Gastrocnemius medialis (tissue), 4 donors: ENCODE measurements at places on chromosomes 5 and 9.

- no peaks in the 10 kb centered on the region for H3K27me3 ChIP-seq
- no peak overlapping the region for H3K27ac ChIP-seq
- H3K4me3 ChIP-seq, result no peak overlapping the region
- H3K4me1 ChIP-seq, result no peaks in the 10 kb centered on the region
- no peak for DNase-seq
Observed at GRCh38 chr9:72415163-72415562, 50.2 kb upstream of the ZFAND5 start.

DNA sequence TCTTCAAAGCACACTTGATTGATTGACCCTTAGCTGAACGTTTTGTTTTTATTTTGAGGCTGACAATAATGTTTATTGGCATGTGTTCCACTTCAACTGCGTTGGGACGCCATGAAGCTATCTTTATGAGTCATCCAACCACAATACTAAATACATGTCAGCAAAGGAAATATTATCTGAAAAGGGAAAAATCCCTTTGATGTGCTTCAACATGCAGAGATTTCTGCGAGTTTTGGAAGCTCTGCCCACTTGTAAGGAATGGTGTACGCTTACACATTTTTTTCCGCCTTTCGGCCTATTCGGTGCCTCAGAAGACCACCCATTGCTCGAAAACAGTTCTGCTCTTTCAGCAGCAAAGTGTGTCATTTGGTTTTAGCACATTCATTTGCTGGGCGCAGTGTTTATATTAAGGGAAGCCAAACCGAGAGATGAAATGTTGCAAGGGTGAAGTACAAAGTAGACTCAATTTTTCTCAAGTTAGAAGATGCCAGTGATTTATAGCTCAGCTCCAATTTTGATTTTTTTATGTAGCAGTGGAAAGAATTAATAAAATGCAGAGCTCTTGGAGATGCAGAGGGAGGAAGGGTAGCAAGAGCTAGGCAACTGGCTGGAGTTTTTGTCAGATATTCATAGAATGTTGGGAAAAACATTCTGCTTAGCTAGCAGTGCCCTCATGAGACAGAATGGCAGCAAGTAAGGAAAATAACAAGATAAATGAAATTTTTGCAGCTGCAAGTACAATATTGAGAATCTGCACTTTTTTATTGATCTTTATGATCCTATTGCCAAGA is 68.9 kb downstream of the PRDM6 start:
- H3K27me3 ChIP-seq, result no peaks in the 10 kb centered on the region
- H3K36me3 ChIP-seq, result no peaks in the 10 kb centered on the region

DNA sequence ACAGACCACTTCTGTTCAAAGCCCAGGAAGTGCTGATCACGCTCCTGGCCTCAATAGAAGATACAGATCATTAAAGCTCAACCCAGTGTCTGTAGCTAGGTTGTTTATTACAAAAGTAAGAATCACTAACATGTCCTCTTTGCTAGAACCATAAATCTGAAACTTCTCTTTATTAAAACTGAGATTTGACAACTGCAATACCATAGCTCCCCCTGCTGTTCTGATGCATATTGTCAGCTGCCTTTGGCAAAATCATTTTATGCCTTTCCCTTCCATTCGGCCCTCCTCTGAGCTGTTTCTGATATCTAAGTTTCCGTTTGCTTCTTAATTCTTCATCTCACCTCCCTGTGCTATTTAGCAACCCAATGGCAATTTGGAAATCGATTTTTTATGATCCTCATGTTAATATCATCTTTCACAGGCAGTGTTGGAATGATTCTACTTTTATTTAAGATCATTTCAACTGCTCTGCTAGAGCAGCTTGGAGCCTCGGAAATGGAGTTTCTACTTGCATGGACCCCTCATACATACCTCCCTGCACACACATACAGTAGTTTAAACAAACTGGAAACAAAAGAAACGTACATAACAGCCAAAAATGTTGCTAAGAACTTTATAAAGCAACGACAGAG is 998.8 kb downstream of the MAT2B start:
- no peaks in the 10 kb centered on the region for H3K36me3 ChIP-seq
- DNase-seq, result no peak
- H3K27me3 ChIP-seq, result no peaks in the 10 kb centered on the region
- H3K4me1 ChIP-seq, result peaks cover 5% of the 10 kb centered on the region
- no peak overlapping the region for H3K27ac ChIP-seq
- no peak overlapping the region for H3K4me3 ChIP-seq

GRCh38 chr9:127574072-127574993 is 37.7 kb upstream of the STXBP1 start:
- DNase-seq, result no peak
- H3K27me3 ChIP-seq, result no peaks in the 10 kb centered on the region
- peaks cover 20% of the 10 kb centered on the region for H3K4me1 ChIP-seq

GRCh38 chr5:111134087-111134486 is 41.9 kb downstream of the WDR36 start:
- no peaks in the 10 kb centered on the region for H3K27me3 ChIP-seq
- no peak for DNase-seq
- no peaks in the 10 kb centered on the region for H3K36me3 ChIP-seq
- no peaks in the 10 kb centered on the region for H3K4me1 ChIP-seq
- H3K4me3 ChIP-seq, result no peak overlapping the region

GRCh38 chr5:50406877-50407276 is 34.2 kb downstream of the EMB start:
- no peaks in the 10 kb centered on the region for H3K36me3 ChIP-seq
- no peaks in the 10 kb centered on the region for H3K27me3 ChIP-seq
- H3K27ac ChIP-seq, result no peak overlapping the region
- no peak for DNase-seq
- no peak overlapping the region for H3K4me3 ChIP-seq

DNA sequence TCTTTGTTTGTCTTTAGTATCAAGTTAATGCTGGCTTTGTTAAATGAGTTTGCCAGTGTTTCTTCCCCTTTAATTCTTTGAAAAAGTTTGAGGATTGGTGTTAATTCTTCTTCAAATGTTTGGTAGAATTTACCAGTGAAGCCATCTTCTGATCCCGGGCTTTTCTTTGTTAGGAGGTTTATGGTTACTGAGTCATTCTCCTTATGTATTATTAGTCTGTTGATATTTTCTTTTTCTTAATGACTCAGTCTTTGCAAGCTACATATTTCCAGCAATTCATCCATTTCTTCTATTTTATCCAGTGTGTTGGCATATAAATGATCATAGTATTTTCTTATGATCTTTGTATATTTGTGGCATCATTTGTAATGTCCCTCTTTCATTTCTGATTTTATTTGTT is 74.5 kb upstream of the SPINK5 start:
- DNase-seq, result no peak
- no peaks in the 10 kb centered on the region for H3K4me1 ChIP-seq
- H3K36me3 ChIP-seq, result no peaks in the 10 kb centered on the region
- H3K27me3 ChIP-seq, result no peaks in the 10 kb centered on the region
- H3K4me3 ChIP-seq, result no peak overlapping the region

GRCh38 chr5:138961221-138961620 is 86.1 kb upstream of the LRRTM2 start:
- H3K27me3 ChIP-seq, result no peaks in the 10 kb centered on the region
- no peaks in the 10 kb centered on the region for H3K4me1 ChIP-seq
- no peaks in the 10 kb centered on the region for H3K36me3 ChIP-seq
- H3K4me3 ChIP-seq, result no peak overlapping the region
- no peak overlapping the region for H3K27ac ChIP-seq

GRCh38 chr5:118597543-118597942 is 390.8 kb downstream of the DTWD2 start:
- no peak for DNase-seq
- H3K4me1 ChIP-seq, result no peaks in the 10 kb centered on the region
- no peak overlapping the region for H3K27ac ChIP-seq
- H3K4me3 ChIP-seq, result no peak overlapping the region

- no peak overlapping the region for H3K4me3 ChIP-seq
- H3K27me3 ChIP-seq, result no peaks in the 10 kb centered on the region
- peaks cover 60% of the 10 kb centered on the region for H3K4me1 ChIP-seq
- DNase-seq, result no peak
- peak overlapping the region; percentile 59 for H3K27ac ChIP-seq
Observed at GRCh38 chr5:142826741-142827492, 56.7 kb downstream of the ARHGAP26 start.

DNA sequence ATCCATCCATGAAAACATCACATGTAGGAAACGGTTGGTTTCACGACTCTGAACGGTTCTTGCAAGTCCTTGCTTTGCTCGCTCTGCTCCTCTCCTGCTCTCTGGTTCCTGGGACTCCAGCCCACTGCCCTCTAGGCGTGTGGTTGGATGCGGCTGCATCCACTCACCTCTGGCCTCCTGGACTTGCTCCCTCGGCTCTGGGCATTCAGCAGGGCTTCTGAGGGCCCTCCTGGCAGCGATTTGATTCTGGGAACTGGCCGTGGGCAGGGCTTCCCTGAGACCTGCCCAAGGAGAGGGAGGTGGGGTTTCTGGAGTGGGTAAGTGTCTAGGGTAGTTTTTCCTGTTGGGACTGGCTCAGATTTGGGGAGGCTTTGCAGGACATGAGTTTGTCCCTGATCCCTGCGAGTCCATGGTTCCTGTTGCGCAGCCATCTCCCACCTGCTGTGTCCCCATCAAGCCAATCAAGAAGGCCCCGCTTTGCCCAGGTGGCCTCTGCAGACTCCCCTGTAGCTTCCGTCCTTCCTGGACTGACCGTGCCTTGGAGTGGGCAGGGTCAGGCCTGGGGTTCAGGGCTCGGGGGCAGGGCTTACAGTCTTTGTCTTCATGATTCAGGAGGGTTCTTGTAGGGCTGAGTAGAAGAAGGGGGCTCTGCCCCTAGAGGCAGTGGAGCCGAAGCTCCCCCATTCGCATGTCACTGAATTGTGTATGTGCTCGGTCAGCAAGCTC is 192.3 kb downstream of the CACNA1B start:
- H3K4me3 ChIP-seq, result no peak overlapping the region
- H3K27me3 ChIP-seq, result peaks cover 3% of the 10 kb centered on the region

DNA sequence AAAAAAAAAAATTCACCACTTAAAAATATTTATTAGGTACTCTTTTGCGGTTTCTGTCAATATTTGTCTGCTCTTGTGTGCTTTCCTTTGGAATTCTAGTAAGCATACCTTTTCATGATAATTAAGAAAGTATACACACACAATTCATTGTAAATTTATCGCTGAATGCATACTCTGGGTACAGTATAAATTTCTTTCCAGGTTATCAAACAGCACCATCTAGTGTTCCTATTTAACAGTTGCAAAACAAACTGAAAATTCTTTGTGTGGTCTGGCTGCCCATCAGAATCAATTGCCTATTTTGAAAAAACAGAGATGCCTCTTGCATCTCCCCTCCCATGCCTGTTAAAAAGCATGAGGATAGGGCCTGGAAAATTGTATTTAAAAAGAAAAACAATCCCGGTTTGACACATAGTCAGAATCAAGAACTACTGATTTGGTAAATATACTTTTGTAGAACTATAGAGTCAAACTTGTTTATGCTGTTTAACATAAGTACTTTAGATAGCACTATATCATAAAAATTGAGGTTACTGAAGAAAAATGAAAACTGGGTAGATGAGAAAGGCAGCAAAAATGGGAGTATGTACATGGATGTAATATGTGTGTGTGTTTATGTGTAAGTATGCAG is 16.2 kb downstream of the PGGT1B start:
- H3K4me3 ChIP-seq, result no peak overlapping the region
- H3K27me3 ChIP-seq, result no peaks in the 10 kb centered on the region
- H3K27ac ChIP-seq, result no peak overlapping the region

DNA sequence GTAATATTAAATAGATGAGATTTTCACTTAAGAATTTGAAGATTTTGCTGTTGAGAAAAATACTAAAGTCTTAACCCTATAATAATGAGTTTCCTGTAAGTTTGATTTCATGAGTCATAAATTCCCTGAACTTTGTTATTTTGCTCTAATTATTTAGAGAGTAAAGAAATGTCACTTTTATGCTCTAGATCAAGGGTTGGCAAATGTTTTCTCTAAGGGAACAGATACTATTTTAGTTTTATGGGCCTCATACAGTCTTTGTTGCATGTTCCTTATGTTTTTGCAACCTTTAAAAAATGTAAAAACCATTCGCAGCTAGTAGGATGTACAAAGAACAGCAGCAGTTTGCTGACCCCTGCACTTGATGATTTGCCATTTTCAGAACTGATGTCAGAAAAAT is 480 bp upstream of the TXNDC8 start:
- no peaks in the 10 kb centered on the region for H3K27me3 ChIP-seq
- no peaks in the 10 kb centered on the region for H3K36me3 ChIP-seq
- no peaks in the 10 kb centered on the region for H3K4me1 ChIP-seq
- no peak for DNase-seq
- no peak overlapping the region for H3K27ac ChIP-seq
- H3K4me3 ChIP-seq, result no peak overlapping the region

DNA sequence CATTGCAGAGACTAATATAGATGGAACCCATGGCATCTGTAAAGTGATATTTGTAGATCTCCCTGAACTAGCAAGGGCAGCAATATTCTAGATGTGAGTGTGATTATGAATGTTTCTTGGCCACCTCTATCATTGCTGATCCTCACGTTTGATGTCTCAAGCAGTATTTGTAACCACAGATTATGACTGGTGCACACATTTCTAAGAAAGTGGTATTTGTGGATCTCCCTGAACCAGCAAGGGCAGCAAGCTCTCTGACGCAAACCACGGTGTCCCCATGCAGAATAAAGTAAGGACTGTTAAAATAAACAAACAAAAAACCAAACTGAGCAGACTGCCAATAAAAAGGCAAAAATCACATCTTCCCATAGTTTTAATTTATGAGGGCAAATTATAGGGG is 301.3 kb downstream of the CSNK1G3 start:
- peaks cover 38% of the 10 kb centered on the region for H3K4me1 ChIP-seq
- no peaks in the 10 kb centered on the region for H3K27me3 ChIP-seq
- H3K36me3 ChIP-seq, result no peaks in the 10 kb centered on the region
- H3K4me3 ChIP-seq, result no peak overlapping the region
- no peak overlapping the region for H3K27ac ChIP-seq
- DNase-seq, result no peak

- H3K4me3 ChIP-seq, result no peak overlapping the region
- no peaks in the 10 kb centered on the region for H3K27me3 ChIP-seq
- DNase-seq, result no peak
- H3K36me3 ChIP-seq, result no peaks in the 10 kb centered on the region
- H3K27ac ChIP-seq, result no peak overlapping the region
Observed at GRCh38 chr5:178063277-178063676, 50.1 kb upstream of the N4BP3 start.

GRCh38 chr5:164376843-164377242 is 871.4 kb downstream of the MAT2B start:
- no peaks in the 10 kb centered on the region for H3K36me3 ChIP-seq
- DNase-seq, result no peak
- H3K27me3 ChIP-seq, result no peaks in the 10 kb centered on the region
- H3K4me3 ChIP-seq, result no peak overlapping the region
- no peak overlapping the region for H3K27ac ChIP-seq

DNA sequence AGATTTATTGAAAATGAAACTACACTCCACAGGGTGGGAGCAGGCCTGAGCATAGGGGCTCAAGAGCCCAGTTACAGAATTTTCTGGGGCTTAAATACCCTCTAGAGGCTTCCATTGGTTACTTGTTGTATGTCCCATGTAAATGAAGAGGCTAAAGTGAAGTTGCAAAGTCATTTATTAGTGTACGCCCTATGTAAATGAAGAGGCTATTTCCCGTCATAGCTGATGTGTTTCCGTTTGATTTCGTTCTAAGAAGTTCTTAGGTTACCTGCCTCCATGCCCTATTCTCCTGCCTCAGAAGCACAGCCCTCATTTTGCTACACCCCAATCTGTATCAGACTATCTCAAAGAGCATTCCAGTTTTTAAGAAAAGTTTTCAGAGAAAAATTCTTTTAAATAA is 107.0 kb upstream of the SLC12A2 start:
- no peaks in the 10 kb centered on the region for H3K36me3 ChIP-seq
- H3K27me3 ChIP-seq, result no peaks in the 10 kb centered on the region
- H3K4me1 ChIP-seq, result peaks cover 4% of the 10 kb centered on the region
- H3K27ac ChIP-seq, result no peak overlapping the region
